Fibroblast of skin of right biceps (primary cell): ENCODE measurements at places on chromosomes 7 and 10.

- DNase-seq, result peak; percentile 51
Measured at GRCh38 chr7:45021604-45022296, 21.7 kb downstream of the CCM2 start.

DNA sequence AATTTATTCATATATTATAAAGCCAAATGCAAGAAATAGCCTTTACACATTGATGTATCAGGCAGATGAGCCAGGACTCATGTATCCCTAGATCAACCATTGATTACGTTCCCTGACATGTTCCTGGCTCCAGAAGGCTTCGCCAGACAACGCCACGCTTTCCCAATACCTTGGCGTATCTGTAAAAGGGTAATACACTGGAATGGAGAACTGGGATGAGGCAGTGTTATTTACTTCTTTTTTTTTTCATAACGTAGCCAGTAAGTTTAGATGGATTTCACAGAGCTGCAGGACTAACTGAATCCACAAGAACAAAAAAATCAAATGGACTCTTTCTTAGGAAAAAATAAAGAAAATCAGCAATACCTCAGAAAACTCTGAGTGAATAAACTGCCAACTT lies 588.1 kb upstream of the SEMA3D start:
- DNase-seq, result no peak

DNA sequence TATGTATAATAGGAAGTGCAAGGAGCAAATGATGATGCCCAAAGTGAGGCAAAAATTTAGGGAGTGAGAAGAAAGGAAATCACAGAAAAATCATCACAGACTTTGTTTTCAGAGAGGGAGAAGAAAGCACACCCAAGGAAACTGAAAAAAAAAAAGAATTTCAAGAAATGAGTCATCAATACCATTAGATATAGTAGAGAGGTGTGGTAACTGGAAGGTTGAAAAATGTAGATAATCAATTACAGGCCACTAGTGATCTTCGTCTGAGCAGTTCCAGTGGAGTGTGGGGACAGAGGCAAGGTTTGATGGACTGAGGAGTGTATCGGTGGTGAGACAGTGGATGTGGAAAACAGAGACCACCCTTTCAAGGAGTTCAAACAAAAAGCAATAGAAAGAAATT lies 31.7 kb downstream of the ASB4 start:
- no peak for DNase-seq

- no peak for DNase-seq
Measured at GRCh38 chr7:95660023-95660434, 63.7 kb upstream of the PDK4 start.

DNA sequence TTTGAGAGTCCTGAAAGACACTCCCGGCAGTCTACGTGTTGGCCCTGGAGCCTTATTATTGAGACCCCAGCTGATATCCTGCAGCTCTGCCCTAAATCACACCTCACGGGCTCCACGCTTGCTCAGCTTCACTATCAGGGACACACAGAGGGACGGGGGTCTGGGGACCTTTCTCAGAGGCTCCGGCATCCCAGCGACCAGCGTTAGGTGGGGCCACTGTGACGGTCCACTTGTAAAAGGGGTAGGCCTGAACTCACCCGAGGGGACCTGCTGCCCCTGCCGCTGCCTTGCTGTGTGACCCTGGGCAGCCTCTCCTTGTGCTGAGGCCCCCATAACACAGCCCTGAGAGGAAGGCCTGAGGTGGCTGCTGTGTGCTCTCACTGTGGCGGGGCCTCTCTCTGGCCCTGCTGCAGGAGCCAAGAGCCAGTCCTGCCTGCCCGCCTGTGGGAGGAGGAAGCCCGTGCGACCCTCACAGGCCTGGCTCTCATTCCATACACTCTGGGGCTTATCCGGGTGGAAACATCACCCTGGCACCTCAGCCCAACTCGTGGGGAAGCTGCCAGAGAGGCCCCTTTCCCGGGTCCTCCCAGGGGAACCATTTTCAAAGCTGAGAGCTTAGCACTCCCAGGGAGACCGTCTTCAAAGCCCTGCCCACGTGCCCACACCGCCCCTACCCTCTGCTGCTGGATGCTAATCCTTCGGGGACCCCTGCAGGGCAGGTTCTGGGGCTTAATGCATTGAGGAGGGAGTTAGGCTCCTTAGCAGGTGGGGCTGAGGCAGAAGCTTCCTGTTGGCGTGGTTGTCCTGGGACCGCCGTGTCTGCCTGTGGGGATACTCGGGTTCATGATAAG lies 21.7 kb downstream of the AQP1 start:
- DNase-seq, result no peak
